ENCODE measurements at places on chromosomes 4 and X. TPM values are rescaled to one million over a fixed set of nuclear protein-coding genes. Genes with fewer than 3 reads are reported as not detected.

Gene GPRIN3
- total RNA-seq, result 0.03 TPM

Gene TECRL
- not detected for total RNA-seq

Gene KLHL4
- 27.6 TPM for total RNA-seq

Gene PNMA3
- total RNA-seq, result 0.41 TPM

Gene CDKL2
- total RNA-seq, result 5.7 TPM

Gene FHL1
- 67.9 TPM for total RNA-seq

Gene AMTN
- not detected for total RNA-seq

Gene ARSJ
- 43.9 TPM for total RNA-seq

GRCh38 chr4:150141756-150142155, 63.5 kb downstream of the DCLK2 start:
- DNase-seq, result no peak

- no peak for DNase-seq
Measured at GRCh38 chr4:83922402-83922801, 386.5 kb downstream of the GPAT3 start.

GRCh38 chr4:12499693-12500092, 984.4 kb downstream of the RAB28 start:
- no peak for DNase-seq

DNA sequence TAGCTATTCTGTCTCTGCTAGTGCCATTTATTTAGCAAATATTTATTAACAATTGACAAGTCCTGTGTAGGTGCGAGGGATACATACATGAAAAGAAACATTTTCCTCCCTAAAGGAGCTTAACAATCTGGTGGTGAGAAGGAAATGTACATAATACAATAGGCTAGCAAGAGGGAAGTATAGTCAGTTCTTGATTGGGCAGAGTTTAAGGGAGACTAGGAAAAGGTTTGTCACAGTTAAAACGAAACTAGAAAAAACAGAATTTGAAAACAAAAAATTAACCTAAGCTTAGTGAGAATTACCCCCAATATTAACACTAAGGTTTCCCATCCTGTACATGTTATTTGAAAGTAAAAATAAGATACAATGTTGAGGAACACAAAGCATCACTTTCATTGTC, 8.6 kb upstream of the MAML3 start:
- no peak for DNase-seq

DNA sequence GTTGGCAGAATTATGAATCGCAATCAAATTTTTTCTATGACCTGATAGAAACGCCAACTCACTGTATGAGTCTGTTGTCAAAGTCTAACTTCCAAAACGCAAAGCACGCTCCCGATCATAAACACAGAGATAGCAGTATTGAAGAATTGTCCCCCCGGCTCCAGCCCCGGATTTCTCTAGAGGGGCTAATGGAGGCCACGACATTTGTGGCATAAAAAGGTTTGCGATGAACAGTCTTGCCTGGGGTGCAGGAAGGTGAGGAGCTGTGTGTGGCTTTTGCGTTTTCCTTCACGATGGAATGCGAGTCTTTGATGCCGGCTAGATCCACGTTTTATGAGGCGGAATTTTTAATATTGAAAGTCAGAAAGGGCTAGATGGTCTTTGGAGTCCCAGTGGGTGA, 183.0 kb downstream of the CRLF2 start:
- no peak for DNase-seq

DNA sequence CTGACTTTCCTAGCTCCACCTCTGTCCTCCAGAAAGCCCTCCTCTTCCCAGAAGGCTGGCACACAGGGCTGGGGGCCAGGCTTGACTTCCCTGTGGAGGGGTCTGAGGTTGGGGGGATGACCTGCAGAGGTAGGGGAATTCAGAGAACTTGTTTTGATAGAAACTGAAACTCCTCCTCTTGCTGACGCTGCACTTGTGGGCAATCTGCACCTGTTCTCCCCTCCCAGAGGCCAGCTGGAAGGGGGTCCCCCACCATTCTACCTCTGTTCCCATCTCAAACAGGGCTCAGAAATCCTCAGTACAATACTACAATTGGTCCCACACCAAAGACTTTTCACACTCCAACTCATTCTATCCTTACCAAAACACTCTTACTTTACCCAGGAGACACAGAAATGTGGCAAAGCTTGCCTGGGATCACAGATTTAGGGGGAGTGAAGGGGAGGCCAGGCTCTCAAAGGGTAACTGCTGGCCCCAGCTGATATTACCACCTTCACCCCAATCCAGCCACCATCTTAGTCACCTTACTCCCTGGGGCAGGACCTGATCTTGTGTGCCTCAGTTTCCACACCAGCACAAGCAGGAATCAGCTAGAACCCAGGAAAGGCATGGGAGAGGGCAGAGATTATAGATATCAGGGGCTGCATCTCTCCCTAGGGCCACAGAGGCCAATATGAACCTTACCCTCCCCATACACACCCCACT, 18.5 kb downstream of the OTUD5 start:
- no peak for DNase-seq

DNA sequence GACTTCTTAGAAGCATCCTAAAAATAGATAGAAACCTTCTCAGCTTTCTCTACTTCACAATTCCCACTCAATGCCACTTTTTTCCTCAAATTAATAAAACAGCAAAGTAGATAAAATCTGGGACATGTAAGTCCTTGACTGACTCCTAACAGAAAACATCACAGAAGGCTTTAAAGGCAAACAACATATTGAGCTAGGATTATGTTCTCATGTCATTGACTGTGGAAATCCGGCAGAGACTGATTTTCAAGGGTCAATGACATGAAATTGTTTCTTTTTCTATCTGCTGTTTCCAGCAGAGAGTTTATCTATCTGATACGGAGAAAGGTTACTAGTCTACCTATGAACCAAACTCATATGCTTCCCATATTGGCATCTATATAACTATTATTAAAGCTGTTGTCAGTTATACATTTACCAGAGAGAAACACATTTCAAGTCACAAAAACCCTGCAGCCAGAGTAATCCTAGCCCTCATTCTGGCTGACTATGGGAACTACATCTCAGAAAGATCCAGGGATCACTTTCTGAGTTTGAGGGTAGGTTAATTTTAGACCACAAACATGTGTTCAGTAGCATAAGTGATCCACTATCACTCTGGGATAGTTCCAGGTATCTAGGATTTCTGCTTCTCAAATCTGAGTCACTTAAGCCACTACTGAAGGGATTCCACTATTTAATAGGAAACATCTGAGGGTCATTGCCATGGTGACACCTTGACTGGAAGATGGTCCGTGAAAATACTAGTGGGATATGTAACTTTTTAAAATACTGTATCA, 147.6 kb downstream of the PPP3CA start:
- no peak for DNase-seq

- DNase-seq, result no peak
Measured at GRCh38 chr4:119152741-119153140, 17.1 kb downstream of the MYOZ2 start.

GRCh38 chr4:40185830-40186664, 10.8 kb upstream of the RHOH start:
- no peak for DNase-seq

- no peak for DNase-seq
Measured at GRCh38 chr4:187289371-187289770, 565.7 kb upstream of the FAT1 start.

DNA sequence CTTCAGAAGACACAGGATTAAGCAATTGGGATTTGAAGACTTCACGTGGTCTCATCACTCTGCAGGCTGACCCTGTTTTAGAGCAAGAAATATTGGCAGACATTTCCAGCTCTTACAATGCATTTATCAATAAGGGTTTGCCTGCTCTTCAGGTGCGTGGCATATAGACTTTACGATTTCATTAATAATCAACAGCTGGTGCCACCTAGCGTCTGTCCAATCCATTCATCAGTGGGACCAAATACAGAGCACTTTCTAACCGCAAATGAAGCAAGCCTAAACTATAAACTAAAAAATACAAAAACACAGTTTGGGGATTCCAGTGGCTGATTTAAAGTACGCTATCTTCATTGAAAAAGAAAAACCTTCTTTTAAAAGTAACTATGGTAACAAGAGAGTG, 125.4 kb upstream of the DMD start:
- no peak for DNase-seq

Measured in Panc1 (cell line).